Epithelial cell of proximal tubule (primary cell): ENCODE measurements at places on chromosomes 11 and 22. TPM values are rescaled to one million over a fixed set of nuclear protein-coding genes. Genes with fewer than 3 reads are reported as not detected.

DNA sequence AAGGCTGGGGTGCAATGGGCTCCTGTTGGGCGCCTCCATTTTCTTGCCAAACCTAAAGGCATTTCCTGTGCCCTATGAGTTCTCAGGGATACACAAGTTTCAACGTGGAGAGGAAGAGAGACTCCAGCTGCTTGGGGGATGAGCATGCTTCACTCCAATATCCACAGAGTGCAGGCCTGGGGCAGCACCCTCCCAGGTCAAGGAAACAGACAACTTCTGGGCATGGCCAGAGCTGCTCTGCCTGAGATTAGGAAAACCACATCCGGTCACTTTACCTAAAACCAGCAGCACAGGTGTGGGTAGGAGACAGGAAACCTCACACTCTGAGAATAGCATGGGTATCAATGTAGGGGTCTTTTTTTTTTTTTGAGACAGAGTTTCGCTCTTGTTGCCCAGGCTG is 28.7 kb downstream of the TMEM184B start:
- DNase-seq: no peak

- no peak for DNase-seq
Measured at GRCh38 chr11:120645639-120646038, 134.1 kb downstream of the GRIK4 start.

DNA sequence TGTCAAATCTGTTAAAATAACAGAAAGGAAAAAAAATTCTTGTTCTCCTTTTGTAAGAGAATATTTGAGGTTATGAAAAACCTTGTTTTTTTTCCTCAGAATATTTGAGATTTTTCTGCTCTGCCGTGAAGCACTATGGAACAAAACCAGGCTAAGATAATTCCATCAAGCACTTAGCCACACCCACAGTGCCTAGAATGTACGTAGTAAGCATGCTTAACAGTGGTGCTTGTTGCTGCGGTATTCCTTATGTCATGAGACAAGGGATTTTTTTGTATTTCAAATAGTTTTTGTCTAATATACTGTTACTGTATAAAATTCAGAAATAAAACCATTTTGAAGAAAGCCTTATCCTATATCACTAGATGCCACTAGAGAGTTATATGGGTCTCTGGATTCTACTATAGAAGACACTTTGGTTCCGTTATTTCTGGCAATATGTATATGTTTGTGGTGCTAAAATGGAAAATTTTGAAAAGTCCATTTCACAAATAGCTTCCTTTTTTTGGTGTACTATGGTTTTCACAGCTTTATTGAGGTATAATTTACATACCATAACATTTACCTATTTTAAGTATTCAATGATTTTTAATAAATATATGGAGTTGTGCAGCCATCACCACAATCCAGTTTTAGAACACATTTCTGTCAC is 23.7 kb downstream of the PDHX start:
- no peak for DNase-seq

GRCh38 chr22:36860821-36861659 is at the start of gene NCF4:
Gene NCF4 (plus strand): TSS chr22:36861006. CDS start chr22:36861172, 166 bp downstream.
- DNase-seq: no peak

DNA sequence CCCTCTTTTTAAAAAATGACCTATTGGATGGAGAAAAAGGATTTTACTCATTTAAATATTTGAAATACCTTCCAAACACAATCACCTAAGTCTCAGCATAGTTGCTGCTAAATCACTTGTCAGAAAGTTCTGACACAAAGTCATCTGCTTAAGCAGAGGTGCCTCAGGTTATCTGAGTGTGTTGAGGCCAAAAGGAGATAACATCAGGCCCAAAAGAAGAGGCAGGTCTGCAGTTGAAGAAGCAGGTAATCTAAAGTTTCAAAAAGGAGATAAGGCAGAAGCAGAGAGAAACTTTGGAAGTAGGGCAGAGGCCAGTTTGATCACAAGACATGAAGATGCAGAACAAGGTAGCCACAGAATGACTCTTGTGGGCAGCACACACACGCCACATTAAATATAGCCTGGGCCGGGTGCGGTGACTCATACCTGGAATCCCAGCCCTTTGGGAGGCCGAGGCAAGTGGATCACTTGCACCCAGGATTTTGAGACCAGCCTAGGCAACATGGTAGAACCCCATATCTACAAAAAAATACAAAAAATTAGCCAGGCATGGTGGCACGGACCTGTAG is 175.7 kb upstream of the API5 start:
- DNase-seq: no peak

- DNase-seq: no peak
Measured at GRCh38 chr11:596374-596773, 19.4 kb downstream of the IRF7 start.

DNA sequence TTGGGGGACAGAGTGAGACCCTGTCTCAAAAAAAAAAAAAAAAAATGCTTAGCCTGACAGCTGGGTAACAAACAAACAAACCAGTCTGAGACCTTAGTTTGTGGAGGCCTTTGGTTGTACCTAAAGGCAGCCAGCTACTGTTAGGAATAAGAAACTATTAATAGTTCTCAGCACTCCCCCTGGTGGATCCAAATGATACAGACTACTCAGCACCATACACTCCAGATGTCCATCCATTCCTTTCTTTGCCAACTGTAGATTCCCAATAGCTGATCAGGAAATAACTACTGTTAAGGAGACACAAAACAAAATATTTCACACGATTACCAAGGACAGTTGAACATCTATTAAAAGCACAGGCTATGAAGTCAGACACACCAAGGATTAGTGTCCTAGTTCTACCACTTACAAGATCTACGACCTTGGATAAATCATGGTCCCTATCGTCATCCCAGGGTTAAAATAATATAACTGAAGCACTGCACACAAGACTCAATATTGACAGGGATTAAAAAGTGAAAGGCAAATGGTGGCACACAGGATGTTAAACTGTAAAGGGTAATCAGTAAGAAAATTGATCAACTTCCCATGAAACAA is 17.2 kb downstream of the CLDN25 start:
- DNase-seq: no peak

- DNase-seq: no peak
Measured at GRCh38 chr11:96085319-96085930, 161.5 kb upstream of the MTMR2 start.

DNA sequence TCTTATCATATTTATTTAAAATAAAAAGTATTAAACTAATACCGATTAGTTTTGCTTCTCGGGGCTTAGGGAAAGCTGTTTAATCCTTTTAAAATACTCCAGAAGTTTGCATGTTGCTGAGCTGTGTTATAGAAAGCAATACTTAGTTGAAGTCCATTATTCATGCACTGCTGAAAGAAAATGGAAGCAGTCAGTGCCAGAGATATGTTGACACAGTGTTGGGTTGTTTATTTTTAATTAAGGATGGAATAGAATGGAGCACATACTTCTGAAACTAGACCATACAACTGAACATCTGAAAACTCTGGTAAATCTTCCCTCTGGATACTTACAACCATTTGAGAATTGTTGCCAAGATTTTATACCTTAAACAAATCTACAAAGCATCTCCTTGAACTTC is 282.7 kb upstream of the CCDC179 start:
- no peak for DNase-seq

MS4A12 gene
- not detected in 2 replicates for total RNA-seq

C11orf16 gene
- not detected in 2 replicates for total RNA-seq

FOLH1 gene
- total RNA-seq: not detected in 2 replicates

MIOX gene
- total RNA-seq: not detected in 2 replicates

SMTN gene
- total RNA-seq: 138 and 166 TPM in 2 replicates

CD3E gene
- not detected in 2 replicates for total RNA-seq

TMEM191B gene
- total RNA-seq: 0.98 TPM in 1 of 2 replicates, not detected in the other
